Activated naive CD4-positive, alpha-beta T cell (primary cell): ENCODE measurements at places on chromosomes 5 and 9.

- DNase-seq, result no peak
Measured at GRCh38 chr9:13621872-13622564, 342.5 kb upstream of the MPDZ start.

GRCh38 chr5:127652952-127653611, 4.2 kb downstream of the CTXN3 start:
- DNase-seq, result no peak

DNA sequence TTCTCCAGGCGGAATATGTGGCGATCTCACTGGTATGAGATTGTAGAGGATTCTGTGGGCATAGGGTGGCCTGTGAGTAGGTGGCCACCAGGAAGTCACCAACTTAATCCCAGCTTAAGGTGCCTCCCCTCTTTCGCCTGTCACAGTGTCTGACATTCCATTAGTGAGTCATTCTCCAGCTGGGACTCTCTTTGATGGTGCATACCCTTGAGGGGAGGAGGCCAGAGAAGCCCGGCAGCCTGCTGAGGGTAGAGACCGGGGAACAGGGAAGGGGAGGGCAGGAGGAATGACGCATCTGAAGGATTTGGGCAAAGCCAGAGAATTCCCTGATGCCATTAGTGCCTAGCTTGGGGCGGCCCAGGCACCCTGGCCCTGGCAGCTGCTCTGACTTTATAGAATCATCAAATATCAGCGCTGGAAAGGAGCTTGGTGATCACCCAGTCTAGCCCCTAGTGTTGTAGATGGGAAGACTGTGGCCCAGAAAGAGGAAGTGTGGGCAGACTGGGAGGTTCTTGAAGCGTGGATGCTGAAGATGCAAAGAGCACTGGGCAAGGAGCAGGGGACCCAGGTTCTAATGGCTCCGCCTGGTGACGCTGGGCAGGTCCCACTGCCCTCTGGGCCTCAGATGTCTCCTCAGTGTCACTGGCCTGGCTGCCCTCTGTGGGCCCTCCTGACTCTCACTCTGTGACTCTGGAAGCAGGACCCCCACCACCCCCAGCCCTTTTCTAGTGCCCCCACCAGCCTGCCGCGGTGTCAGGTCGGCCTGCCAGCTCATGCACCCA, 41.4 kb downstream of the DAB2IP start:
- no peak for DNase-seq

DNA sequence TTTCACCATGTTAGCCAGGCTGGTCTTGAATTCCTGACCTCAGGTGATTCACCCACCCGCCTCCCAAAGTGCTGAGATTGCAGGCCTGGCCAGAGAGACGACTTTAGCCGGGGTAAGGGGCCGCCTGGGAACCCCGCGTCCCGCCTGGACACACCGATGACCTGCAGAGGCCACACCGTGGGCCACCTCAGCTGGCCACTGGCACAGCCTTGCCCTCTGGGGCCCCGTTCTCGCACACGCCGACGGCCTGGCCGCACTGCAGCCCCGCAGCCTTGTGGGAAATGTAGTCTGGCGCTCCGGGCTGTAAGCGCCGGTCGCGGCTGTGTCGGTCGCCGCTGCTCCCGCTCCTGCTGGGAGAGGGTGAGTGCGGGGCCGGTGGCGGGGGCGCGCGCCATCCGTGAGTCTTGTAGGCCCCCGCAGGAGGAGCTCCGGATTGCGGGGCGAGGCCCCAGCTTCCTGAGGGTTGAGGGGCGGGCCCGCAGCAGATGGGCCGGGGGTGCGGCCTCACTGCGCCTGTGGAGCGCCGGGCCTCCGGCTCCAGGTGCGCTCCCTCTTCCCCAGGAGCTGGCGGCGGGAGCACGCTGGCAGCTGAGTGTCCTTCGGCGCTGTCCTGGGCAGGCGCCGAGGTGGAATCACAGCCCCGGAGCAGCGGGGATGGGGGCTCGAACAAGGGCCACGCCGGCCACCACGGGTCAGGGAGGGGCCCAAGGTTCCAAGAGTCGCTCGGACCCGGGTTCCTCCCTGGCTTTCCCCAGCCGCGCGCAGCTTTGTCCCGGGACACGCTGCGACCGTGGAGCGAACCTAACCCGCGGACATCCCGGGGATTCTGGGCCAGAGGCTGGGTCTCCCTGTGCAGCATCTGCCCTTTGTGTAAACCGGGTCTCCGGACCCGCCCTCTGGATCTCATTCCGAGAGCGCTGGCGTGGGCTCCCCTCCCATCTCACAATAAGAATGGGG, at the start of gene ZFP2:
TSS of gene ZFP2 (plus strand) at position 299 of the 957 bp plus-strand sequence. CDS start 35,401 bp downstream, outside the sequence.
- DNase-seq, result no peak

DNA sequence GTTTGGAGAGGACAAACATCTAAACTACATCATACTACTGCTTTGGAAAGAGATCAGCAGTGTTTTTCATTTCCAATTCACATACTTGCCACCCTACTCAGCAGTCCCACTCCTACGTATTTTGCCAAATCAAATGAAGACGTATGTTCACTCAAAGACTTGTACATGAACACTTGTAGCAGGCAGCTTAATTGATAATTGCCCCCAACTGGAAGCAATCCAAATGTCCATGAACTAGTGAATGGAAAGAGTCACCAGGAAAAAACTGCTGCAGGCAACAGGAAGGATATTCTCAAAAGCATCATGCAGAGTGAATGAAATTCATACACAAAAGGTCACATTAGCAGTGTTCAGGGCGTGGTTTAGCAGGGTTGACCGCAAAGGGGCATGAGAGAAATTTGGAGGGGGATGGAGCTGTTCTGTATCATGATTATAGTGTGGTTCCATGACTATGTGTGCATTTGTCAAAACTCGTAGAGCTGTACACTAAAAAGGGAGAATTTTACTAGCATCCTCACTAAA, 38.8 kb downstream of the PAEP start:
- no peak for DNase-seq

DNA sequence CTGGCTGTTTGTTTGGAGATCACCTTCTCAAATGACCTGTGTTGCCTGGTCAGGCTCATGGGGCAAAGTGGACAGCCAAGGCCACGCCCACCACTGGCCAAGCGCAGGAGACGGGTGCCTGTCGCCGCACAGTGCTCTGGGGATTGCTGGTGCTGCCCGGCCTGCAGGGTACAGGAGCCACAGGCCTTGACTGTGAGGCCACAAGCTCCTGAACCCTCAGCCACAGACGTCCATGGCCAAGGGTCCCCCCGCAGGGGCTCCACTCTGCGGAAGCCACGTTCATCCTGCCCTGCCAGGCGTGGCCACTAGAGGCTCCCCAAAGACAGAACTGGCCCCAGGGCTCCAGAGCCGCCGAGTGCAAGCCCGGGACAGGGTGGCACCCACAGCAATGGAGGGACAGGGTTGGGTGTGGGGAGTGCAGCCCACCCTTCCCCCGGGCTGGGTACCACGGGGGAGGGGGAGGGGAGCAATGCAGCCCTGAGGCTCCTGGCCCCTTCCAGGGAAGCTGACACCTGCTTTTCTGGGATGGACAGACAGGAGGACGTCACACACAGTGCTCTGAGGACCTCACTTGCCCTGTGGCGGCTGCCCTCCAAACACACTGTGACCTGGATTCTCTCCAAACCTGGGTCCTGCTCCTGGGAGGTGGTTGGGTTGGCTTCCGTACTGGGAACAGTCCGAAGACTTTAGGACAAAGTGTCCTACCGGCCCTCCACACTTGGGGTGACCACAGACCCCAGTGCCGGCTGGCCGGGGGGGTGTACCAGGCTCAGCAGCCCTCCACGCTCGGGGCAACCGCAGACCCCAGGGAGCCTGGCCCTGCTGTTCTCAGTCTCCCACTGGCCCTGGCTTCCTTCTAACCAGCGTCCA, 21.5 kb downstream of the TPPP start:
- DNase-seq, result peak; percentile 67

DNA sequence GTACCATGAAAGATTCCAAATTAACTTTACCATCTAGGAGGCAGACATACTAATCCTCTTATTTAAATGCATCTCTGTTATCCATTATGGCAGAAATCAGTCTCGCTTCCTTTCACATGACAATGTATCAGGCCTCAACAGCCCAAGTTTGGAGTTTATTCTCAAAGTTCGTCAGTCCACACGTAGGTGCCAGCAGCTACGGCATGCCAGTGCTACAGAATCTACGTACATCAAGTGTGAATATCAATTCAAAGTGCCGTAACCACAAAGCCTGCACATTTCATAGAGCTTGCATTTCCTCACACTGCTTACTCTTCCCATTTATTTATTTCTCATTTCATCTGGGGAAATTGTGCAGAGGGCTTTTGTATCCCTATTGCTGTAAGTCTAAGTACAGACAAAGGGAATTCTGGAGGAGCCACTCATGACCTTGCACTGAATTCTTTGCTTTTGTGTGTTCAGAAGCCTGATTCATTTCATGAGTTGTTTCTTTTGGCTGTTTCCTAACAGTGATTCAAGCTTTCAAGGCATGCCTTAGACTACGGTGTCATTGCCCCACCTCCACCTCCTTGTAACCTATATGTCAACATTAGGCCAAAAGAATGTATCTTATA, 10.0 kb downstream of the ENC1 start:
- no peak for DNase-seq

DNA sequence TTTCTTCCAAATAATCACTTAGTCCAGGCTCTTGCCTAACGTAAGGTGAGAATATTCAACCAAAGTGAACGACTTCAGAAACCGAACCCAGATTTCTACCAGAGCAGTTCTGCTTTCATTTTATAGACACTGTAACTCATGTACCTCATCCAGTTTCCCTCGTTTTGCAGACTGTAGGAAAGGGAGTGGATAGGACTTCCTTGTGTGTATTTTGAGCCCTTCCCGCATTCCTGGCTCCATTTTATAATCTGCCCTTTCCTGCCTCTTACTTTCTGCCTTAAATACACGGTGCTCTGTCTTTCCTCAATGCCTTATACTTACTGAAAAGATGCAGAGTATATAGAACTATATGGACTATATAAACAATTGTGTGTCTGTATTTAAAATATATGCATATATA, 20.8 kb downstream of the MINAR2 start:
- DNase-seq, result no peak

GRCh38 chr5:151007430-151008209, 12.8 kb upstream of the GPX3 start:
- no peak for DNase-seq

- DNase-seq, result no peak
Measured at GRCh38 chr5:122761115-122761514, 13.8 kb upstream of the SNX2 start.

DNA sequence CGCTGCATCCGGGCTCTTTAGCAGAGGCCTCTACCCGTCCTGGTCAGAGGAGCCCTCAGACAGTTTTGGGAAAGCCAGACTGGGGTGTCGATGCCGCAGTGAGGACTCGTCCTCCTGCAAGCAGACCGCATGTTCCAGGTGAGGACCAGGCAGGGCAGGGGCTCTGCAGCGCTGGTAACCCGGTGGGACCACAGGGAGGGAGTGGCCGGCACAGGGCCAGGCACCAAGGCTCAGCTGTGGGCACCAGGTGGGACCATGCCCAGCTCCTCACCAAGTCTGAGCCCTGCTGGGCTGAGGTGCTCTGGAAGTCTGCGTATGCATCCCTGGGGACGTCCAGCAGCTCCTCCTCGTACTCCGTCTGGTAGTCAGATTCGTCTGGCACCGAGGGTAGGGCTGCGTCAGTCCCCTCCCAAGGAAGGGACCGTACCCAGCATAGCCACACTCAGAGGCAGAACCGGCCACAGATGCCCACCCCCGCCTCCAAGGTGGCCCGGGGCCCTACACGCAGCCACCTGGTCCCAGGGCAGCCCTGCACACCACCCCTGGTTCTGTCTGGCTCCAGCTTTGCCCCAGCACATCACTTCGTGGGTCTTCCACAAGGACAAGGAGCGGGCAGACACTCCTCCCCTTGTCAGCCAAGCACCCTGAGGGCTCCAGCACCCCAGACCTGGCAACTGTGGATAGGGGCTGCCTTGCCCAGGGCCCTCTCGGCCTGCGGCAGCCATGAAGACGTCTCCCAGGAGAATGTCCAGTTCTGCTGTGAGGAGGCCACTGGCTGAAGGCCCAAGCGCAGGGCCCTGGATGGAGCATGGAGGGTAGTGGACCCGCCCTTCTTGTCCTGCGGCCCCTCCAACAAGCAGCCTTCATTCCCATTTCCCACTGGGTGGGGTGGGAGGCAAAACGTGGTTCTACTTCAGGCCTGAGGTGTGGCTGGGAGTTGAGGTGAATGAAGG, 1.5 kb upstream of the NSMF start:
- no peak for DNase-seq

DNA sequence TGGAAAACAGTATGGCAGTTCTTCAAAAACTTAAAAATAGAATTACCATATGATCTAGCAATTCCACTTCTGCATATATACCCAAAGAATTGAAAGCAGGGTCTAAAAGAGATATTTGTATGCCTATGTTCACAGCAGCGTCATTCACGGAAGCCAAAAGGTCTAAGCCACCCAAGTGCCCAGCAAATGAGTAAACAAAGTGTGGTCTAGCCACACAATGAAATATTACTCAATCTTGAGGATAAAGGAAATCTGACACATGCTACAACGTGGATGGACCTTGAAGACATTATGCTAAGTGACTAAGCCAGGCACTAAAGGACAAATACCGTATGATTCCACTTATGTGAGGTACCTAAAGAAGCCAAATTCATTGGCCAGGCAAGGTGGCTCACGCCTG, 11.1 kb upstream of the MED27 start:
- no peak for DNase-seq

- no peak for DNase-seq
Measured at GRCh38 chr9:75002422-75003023, 25.6 kb downstream of the CARNMT1 start.

GRCh38 chr9:78601957-78602565, 305.1 kb downstream of the PSAT1 start:
- no peak for DNase-seq

- DNase-seq, result no peak
Measured at GRCh38 chr9:87578625-87579024, 81.0 kb downstream of the DAPK1 start.

GRCh38 chr5:177198738-177199137, 65.2 kb downstream of the NSD1 start:
- no peak for DNase-seq

DNA sequence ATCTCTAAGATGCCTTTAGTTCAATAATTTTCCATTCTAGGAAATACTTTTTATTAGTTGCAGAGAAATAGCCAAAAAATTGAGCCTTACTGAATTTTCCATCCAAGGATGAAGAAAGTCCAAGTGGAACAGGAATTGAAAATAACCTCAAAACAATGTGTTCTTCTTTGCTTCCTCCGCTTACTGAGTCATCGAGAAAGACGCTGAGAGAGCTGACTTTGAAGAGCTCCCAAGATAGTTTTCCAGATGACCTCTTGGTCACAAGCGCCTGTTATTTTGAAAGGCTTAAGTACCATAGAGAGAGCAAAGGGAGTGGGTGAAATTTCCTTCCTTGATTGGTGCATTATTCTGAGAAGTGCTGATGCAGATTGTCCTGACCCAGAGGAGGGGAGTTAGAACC, 253.5 kb upstream of the ATP10B start:
- DNase-seq, result no peak

DNA sequence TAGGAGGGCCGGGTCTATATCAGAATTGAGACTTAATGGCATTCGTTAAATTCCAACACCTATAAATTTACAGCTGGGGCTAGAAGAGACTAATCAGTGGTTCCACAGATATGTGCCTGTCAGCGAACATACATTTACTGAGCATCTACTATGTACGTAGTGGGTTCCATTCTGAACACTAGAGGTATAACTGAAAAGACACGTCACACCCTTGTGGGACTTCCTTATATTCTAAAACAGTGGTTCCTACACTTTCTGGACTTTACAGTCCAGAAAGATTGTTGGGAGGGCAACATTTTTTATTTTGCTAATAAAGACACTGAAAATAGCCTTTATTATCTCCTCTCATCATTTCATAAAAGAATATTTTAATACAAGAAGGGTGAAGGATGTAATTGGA, 140.5 kb downstream of the SCAMP1 start:
- DNase-seq, result no peak
